ENCODE measurements at places on chromosomes 1 and 21. TPM values are rescaled to one million over a fixed set of nuclear protein-coding genes. Genes with fewer than 3 reads are reported as not detected.

Gene LIN28A
- total RNA-seq, result not detected

Gene FCER1G
- total RNA-seq, result not detected

Gene NHLH1
- not detected for total RNA-seq

DNA sequence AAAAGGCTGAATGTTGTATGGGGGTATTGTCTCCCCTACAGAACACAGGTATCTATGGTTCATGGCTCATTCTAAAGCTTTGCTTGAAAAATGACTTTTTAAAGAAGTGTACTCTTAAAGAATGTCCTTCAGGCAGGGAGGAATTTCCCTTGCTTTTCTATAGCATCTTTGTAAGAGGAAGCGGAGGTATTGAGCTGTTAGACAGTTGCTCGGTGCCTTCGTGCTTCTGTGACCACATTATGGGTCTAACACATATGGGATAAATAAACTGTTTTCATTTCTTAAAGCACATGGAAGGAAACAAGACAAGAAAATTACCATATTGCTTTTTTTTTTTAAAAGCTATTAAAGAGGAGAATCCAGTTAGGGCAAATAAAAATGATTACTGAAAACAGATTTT is 182.9 kb downstream of the NTNG1 start:
- no peak for DNase-seq

GRCh38 chr1:209030454-209031167 is 552.9 kb upstream of the CAMK1G start:
- no peak for DNase-seq

DNA sequence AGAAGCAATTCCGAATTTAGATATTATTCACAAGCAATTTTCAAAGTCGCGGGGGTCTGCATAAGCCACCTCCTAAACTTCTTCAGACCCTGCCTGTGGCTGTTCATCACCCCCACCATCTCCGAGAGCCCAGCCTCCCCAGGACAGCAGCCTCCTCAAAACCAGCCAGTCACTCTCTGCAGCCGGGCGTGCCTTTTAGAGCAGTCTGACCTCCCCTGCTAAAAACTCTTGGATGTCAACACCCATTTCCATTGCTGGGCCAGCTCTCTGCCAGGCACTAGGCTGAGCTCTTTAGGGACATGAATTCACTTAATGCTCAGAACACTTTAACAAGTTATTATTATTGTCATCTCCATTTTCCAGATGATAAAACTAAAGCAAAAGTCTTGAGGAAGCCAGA is 11.7 kb downstream of the ADPRS start:
- no peak for DNase-seq

GRCh38 chr1:160011781-160012180 is 20.0 kb downstream of the PIGM start:
- DNase-seq, result no peak

- DNase-seq, result no peak
Observed at GRCh38 chr1:22331618-22332423, 119.8 kb upstream of the ZBTB40 start.

GRCh38 chr1:181180407-181181031 is 92.0 kb downstream of the IER5 start:
- DNase-seq, result no peak

Measured in HT-29 (cell line).